Stimulated activated CD4-positive, alpha-beta T cell treated with anti-CD3 and anti-CD28 coated beads, Interleukin-4, amount 100 ng/mL, for 48 hours (primary cell): ENCODE measurements at places on chromosomes 2 and 18.

GRCh38 chr2:12463189-12463588 lies 253.5 kb upstream of the TRIB2 start:
- no peak for DNase-seq

GRCh38 chr18:26134107-26134506 lies 438 bp downstream of the PSMA8 start:
- no peak for DNase-seq

GRCh38 chr2:178006710-178007109 lies 65.9 kb downstream of the PDE11A start:
- DNase-seq = no peak

- DNase-seq = no peak
Observed at GRCh38 chr2:195057001-195057400, 600.0 kb upstream of the SLC39A10 start.

GRCh38 chr2:63059793-63060471 lies 9.3 kb downstream of the OTX1 start:
- DNase-seq = no peak
